Cerebellar nuclear complex (tissue), 1 donor: ENCODE measurements at places on chromosomes 12 and 14.

DNA sequence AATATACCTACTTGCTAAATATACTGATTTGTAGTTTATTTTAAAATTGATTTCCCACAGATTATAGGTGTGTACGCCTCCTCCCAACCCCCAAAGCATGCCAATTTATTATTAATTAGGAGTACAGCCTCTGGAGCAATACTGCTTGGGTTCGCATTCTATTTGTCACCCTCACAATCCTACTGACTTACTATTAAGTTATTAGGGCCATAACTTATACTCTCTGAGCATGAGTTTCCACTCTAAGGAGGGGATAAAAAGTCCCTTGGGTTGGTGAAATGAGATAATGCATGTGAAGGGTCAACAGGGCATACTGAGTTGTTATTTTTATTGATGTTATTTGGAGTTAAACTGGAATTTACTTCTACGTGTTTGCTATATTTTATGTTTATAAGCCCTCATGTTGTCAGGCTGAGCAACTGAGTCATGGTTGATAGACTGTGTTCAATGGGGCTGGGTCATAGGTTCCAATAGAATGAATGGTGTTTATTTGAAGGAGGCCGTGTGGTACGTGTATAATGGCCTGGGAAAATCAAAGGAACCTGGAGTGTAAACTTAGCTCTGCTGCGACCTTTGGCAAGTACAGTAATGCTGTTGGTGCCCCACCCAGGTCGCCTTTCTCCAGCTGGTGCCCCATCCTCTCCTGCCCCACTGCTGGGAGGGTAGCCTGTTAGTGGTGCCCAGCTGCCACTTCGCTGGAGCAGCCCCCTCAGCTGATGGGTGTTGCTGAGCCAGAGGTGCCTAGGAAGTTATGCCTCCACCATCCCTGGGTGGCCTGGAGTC lies 99.3 kb upstream of the PTPRB start:
- DNase-seq: no peak

GRCh38 chr14:92679246-92679645 lies 69.2 kb downstream of the LGMN start:
- DNase-seq: no peak

DNA sequence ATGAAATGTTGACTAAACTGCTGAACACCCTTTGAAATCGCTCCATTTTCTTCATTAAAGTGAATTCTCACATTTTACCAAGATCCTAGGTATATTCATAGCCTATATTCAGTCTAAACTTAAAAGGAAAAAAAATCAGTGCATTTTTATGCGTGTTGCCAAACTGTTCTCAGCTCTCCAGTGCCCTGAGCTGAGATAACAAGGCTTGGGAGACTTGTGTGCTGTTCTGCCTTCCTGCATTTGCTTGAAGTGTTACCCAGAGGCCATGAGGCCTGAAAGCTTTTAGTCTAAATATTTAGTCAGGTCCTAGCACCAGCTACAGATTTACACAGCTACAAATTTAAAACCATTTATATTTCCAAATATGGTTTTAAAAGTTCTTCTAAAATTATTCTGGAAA lies 8.6 kb upstream of the PALS1 start:
- no peak for DNase-seq

GRCh38 chr14:58690801-58691516 lies 53.2 kb downstream of the DACT1 start:
- no peak for DNase-seq

- DNase-seq: no peak
Observed at GRCh38 chr12:31312431-31312830, 13.5 kb downstream of the SINHCAF start.

DNA sequence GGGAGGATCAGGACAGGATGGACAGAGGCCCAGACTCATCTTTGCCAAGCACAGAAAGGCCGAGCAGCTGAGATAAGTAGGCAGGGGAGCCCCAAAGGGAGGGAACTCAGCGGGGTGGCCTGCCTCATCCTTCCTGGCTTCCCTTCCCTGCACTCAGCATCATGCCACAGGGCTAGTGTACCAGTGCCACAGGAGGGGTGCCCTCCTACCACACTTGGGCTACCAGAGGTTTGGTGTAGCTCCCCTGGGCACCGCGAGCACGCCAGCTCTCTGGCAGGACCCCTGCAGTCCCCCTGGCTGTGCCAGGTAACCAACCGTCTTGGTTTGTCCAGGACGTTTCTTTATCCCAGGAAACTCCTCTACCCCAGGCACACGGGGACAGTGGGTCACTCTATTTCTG lies 123.5 kb downstream of the ESRRB start:
- no peak for DNase-seq

GRCh38 chr12:132084621-132085290 lies 59.4 kb downstream of the DDX51 start:
- DNase-seq: no peak

GRCh38 chr12:107402041-107403022 lies 283.3 kb upstream of the PWP1 start:
- DNase-seq: no peak

DNA sequence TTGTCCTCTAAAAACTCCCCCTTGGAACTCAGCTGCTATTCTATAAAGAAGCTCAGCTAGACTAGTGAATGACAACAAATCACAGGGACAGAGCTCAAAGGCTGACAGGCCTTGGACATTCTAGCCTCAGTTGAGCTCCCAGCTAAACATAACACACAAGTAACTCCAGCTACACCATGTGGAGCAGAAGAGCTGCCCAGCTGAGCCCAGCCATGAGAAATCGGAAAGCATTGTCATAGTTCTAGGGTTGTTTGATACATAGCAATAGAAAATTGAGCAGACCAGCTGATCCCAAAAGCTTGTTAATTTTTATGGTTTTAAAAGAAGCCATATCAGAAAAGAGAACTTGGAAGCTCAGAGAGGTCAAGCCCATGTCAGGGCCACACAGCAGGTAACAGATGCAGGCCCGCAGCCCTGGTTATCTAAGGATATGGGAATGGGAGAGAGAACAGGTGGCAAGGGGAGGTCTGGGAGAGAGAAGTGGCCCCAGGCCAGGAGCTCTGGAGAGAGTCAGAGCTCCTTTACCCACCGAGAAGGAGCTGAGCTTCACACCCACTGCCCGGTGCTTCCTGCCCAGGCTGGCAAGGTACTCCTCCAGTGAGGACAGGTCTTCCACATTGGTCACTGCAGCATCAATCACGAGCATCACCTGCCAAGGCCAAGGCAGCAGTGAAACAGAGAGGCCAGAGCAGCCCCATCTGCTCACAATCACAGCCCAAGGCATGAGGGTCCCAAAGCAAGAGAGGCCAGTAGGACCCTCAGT lies 2.9 kb downstream of the NGB start:
- no peak for DNase-seq

- no peak for DNase-seq
Observed at GRCh38 chr14:58870961-58871360, 233.2 kb downstream of the DACT1 start.

DNA sequence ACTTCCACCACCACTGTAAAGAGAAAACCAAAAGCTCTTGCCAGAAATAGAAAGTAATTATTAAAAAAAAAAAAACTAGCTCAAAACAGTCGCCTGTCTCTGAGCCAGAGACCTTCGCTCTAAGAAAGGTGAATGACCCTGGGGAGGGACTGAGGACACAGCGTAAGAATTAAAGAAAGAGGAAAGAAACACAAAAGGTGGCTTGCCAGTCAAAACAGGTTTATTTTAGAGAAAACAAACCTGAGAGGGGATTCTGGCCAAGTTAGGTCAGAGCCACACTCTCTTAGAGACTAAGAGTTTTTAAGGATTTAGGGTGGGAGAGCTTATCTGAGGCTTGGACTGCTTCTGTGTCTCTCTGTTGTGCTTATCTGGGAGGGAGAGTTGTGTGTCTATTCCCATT lies 66.0 kb downstream of the DNAH10 start:
- no peak for DNase-seq

- DNase-seq: no peak
Observed at GRCh38 chr14:40436551-40436950, 1004.3 kb upstream of the FBXO33 start.

DNA sequence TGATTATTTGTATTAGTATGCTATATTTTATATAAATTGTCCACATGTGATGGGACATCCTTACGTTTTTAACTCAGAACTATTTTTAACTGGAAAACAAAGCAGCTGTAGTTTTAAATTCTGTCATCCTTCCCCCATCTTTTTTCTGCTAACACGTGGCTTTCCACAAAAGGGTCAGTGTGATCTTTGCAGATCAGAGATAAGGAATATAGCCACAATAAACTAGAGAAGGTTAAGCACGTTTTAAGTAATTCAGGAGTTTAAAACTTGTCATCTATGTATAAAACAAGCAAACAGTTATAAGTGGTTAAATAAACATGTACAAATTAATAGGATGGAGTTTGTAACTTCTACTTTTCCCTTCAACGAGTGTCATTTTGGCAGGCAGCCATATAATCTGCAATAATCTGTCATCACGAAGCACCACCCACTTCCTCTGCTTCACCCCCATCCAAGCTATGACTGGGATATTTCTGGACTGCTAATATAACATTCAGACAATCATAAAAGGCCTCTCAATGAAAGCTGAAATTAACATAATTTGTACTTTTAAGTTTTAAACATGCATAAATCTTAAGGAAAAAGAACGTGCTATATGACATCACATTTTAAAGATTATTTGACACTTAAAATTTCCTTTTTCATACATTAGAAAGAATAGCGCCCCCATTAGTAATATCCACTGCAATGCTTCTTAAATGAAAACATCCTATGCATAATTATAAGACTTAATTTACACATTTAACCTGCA lies 15.3 kb downstream of the TAOK3 start:
- no peak for DNase-seq

DNA sequence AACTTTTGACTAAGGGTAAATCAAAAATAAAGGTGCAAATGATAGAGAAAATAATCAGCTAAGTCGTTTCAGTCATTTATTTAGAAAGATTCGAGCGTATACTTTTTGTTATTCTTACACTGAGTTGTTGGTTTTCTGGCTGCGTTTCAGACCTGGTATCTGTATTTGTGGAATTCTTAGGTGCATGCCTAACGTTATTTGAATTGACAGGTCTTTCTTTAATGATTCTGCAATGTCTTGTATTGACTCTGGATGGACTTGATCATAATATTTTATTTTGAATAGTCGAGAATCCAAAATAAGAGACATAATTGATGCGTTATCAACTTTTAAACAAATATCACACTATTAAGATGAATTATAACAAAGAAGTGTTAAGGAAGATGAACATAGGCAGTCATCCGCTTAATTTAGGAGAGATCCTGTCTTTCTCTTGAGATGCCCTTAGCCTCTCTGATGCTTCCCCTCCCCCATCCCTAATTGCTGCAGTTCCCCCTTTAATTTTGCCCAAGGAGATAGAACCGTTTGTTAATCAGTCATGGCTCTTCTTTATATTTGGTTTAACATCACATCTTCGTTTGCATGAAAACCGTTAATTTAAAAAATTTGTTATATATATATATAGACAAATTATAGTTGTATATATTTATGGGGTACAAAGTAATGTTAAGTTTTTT lies 1.8 kb downstream of the ALX1 start:
- no peak for DNase-seq

DNA sequence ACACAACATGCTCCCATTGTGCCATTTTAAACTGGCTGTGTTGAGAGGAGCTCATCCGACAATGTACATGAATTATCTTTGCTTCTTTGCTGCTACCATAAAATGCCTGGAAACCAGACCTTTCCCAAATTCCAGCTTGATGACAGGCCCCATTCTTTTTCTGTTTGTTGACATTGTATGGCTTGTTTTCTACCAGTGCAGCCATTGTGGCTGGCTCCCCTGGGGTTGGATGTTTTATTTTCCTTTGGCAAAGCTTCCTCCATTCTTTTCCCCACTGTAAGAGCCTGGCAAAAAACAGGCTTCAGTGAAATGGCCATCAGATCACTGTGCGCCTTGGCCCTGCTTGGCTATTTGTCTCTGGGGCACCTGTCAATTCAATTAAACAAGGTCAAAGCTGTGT lies 532.5 kb downstream of the VRK1 start:
- no peak for DNase-seq

GRCh38 chr12:29591140-29592020 lies 93.9 kb upstream of the OVCH1 start:
- no peak for DNase-seq

- no peak for DNase-seq
Observed at GRCh38 chr12:75974323-75975187, 57.0 kb downstream of the PHLDA1 start.

DNA sequence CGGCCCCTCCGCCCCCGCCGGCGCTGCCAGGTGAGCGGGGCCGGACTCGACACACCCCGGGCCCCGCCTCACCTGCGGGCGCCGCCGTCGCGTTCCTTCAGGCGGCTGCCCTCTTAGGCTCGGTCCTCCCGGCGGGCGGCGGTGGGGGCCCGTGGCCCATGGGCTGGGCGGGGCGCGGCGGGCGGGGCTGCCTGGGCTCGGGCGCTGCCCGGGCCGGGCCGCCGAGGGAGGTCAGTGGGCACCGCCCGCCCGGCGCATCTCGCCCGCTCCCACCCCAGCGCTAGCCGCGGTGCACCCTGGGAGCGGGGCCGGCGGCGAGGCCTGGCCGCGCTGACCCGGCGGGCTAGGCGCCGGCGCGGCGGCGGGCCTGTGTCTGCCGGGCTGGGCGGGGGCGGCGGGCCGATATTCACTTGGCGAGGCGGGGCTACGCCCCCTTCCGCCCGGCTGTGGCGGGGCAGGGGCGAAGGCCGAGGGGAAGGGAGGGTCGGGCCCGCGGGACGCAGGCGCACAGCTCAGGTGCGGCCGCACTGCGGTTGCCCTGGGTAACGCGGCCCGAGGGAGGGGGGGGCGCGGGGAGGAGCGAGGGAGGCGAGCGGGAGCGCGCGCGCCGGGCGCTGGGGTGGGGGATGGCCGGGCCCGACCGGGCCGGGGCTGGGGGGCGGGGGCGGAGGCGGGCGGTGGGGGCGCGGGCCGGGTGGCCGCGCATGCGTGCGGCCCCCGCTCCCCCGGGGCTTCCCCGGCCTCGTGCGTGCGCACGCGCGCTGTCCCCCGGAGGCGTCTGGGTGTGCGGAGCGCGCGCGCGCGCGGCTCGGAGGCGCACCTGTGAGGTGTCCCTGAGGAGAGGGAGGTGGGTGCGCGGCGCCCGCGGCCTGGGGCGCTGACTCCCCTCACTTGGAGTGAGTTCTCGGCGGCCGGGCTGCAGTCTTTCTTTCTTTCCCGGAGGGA lies at the start of the genes CCDC92 and ZNF664:
TSS of gene CCDC92 (minus strand) at position 375 of the 945 bp plus-strand sequence. CDS start 28,526 bp downstream, outside the sequence.
TSS of gene ZNF664 (plus strand) at position 759 of the 945 bp plus-strand sequence. CDS start 38,930 bp downstream, outside the sequence.
- DNase-seq: no peak

- DNase-seq: no peak
Observed at GRCh38 chr12:132475304-132476037, 14.5 kb upstream of the FBRSL1 start.

- peak; percentile 14 for DNase-seq
Observed at GRCh38 chr12:104456950-104457745, 400 bp downstream of the CHST11 start.

DNA sequence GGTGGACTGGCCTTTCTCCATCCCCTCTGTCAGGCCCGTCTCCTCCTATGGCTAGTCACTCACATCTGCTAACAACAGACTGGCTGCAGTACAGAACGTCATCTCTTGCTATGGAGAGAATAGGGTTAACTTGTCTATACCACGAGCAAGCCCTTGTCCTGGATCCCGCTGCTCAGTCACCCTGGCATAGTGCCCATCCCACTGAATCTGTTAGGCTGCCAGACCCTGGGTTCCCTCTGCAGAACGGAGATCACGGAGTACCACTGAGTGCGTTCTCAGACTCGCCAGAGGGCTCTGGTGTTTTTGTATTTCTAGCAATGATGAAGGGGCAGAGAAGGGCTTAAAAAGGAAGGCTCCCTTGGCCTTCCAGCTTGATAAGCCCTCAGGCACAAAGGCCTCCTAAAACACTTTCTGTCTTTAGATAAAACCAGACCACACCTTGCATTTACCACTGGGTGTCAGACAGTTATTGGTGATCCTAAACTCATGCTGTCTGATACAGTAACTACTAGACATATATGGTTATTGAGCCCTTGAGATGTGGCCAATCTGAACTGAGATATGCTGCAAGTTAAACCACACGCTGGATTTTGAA lies 6.3 kb upstream of the NRIP2 start:
- no peak for DNase-seq

GRCh38 chr14:38611928-38612327 lies 356.0 kb upstream of the CLEC14A start:
- no peak for DNase-seq
